Mammary microvascular endothelial cell (primary cell): ENCODE measurements at places on chromosomes 1 and 21. TPM values are rescaled to one million over a fixed set of nuclear protein-coding genes. Genes with fewer than 3 reads are reported as not detected.

The CA6 gene
- total RNA-seq = not detected in 2 replicates

The CHD5 gene
- total RNA-seq = not detected in 2 replicates

The ANKRD45 gene
- total RNA-seq = not detected in 2 replicates

The PLA2G2D gene
- not detected in 2 replicates for total RNA-seq

The TNFSF18 gene
- 96.1 and 109 TPM in 2 replicates for total RNA-seq

The MIXL1 gene
- 0.20 TPM in 1 of 2 replicates, not detected in the other for total RNA-seq

The SELL gene
- total RNA-seq = 0.05 and 4.3 TPM in 2 replicates

The FAM167B gene
- total RNA-seq = 20.3 and 24.0 TPM in 2 replicates

The PERM1 gene
- total RNA-seq = not detected in 2 replicates

The CYP4B1 gene
- not detected in 2 replicates for total RNA-seq

The KCNJ9 gene
- total RNA-seq = not detected in 2 replicates

The LY9 gene
- not detected in 2 replicates for total RNA-seq

The TOE1 gene
- 13.1 and 18.8 TPM in 2 replicates for total RNA-seq

The DIO1 gene
- total RNA-seq = not detected in 2 replicates

The HRNR gene
- not detected in 2 replicates for total RNA-seq

The SLAMF1 gene
- total RNA-seq = not detected in 2 replicates

The ARL8A gene
- total RNA-seq = 39.0 and 41.4 TPM in 2 replicates
